MM.1S (cell line): ENCODE measurements at places on chromosomes 7 and 10.

DNA sequence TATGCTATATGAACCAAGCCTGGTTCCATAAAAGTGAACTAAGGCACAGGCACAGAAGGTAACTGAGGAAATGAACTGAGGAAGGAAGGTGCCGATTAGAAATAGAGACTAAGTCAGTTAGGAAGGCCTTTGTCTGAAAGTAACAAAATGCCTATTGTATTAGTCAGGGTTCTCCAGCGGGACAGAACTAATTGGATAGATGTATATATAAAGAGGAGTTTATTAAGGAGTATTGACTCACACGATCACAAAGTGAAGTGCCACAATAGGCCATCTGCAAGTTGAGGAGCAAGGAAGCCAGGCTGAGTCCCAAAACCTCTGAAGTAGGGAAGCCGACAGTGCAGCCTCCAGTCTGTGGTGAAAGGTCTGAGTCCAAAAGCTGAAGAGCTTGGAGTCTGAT is 13.9 kb upstream of the PLXNA4 start:
- no peak overlapping the region for H3K27ac ChIP-seq
- H3K4me3 ChIP-seq = no peak overlapping the region
- no peak for DNase-seq
- no peaks in the 10 kb centered on the region for H3K36me3 ChIP-seq

DNA sequence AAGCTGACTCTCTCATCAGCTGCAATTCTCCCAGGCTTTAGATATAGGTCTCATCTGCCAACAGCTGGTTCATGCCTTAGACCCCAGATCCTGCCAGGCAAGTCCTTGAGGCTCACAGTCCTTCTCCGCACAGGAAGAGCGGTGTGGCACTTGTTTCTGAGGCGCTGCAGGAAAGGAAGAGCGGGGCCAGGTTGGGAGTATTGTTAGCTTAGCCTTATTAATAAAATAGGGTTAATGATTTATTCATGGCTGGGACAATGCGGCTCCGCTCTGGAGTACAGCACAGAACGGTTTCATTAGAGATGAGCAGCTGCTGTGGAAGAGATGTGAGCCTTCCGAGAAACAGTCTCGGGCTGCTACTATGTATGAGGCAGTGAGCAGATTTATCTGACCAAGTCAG is 78.1 kb downstream of the FZD1 start:
- no peaks in the 10 kb centered on the region for H3K4me1 ChIP-seq
- no peak for DNase-seq
- H3K4me3 ChIP-seq = no peak overlapping the region
- H3K36me3 ChIP-seq = no peaks in the 10 kb centered on the region

GRCh38 chr7:3242398-3242972 is 58.6 kb upstream of the SDK1 start:
- DNase-seq = no peak
- H3K27me3 ChIP-seq = no peaks in the 10 kb centered on the region; the same call in 1 of the 2 replicates

- H3K27ac ChIP-seq = no peak overlapping the region
- DNase-seq = peak; percentile 81
These were observed 14.4 kb upstream of the AHCYL2 start for GRCh38 chr7:129210256-129210988.

DNA sequence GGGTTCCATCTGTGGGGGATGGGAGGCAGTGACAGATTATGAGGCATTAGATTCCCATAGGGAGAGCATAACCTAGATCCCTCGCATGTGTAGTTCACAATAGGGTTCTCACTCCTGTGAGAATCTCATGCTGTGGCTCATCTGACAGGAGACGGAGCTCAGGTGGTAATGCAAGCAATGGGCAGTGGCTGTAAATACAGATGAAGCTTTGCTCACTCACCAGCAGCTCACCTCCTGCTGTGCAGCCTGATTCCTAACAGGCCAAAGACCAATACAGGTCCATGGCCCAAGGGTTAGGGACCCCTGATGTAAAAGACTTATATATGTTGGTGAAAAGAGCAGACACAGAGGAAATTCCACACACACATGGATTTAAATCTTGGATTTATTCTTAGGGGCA is 370.2 kb downstream of the NRG3 start:
- no peak overlapping the region for H3K27ac ChIP-seq
- no peaks in the 10 kb centered on the region for H3K27me3 ChIP-seq
- H3K36me3 ChIP-seq = no peaks in the 10 kb centered on the region

- H3K27ac ChIP-seq = no peak overlapping the region
- H3K4me1 ChIP-seq = no peaks in the 10 kb centered on the region
- H3K36me3 ChIP-seq = no peaks in the 10 kb centered on the region
- H3K27me3 ChIP-seq = no peaks in the 10 kb centered on the region
These were observed 102.6 kb downstream of the TPST1 start for GRCh38 chr7:66307591-66308215.

GRCh38 chr7:154424350-154424749 is 372.2 kb downstream of the DPP6 start:
- no peaks in the 10 kb centered on the region for H3K27me3 ChIP-seq
- no peaks in the 10 kb centered on the region for H3K4me1 ChIP-seq
- no peak overlapping the region for H3K4me3 ChIP-seq

DNA sequence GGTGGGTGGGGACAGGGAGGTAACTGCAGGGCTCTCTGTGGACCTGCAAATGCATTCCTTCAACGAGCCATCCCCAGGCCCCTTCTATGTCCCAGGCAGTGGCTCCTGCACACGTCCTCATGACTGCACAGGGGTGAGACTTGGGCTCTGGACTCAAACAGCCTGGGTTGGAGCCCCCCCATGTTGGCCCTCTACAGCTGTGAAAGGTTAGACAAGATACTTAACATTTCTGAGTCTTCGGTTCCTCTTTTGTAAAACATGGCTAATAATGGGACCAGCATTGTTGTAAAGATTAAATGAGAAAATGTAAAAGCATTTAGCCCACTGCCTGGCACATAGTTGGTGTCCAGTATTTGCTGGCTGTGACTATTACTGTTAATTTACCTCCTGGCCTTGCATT is 41.8 kb downstream of the CHST3 start:
- no peaks in the 10 kb centered on the region for H3K4me1 ChIP-seq
- H3K36me3 ChIP-seq = no peaks in the 10 kb centered on the region
- H3K27ac ChIP-seq = no peak overlapping the region
- no peak for DNase-seq
- H3K27me3 ChIP-seq = no peaks in the 10 kb centered on the region

DNA sequence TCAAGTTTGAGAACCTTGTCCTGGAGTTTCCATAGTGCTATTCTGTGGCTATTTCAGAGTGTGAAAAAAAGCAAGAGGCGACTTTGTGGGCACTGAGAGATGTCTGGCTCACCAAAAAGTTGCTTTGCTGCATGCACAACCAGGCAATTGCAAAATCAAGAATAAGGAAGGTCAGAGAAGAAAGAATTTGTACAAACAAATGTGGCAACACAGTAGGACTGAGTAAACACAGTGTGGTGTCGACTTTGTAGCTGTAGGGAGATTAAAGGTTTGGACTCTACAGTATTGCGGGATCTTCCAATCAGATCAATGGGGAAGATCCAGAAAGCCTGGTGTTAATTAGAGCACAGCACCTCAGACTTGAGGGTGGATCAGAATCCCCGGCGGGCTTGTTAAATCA is 88.1 kb upstream of the PLPP4 start:
- DNase-seq = no peak
- H3K36me3 ChIP-seq = no peaks in the 10 kb centered on the region
- H3K4me1 ChIP-seq = no peaks in the 10 kb centered on the region
- no peak overlapping the region for H3K4me3 ChIP-seq
- no peak overlapping the region for H3K27ac ChIP-seq
- no peaks in the 10 kb centered on the region for H3K27me3 ChIP-seq

- H3K36me3 ChIP-seq = no peaks in the 10 kb centered on the region
- H3K27ac ChIP-seq = no peak overlapping the region
- DNase-seq = no peak
- H3K27me3 ChIP-seq = no peaks in the 10 kb centered on the region
These were observed 24.4 kb downstream of the CACNA2D1 start for GRCh38 chr7:82419200-82419599.

DNA sequence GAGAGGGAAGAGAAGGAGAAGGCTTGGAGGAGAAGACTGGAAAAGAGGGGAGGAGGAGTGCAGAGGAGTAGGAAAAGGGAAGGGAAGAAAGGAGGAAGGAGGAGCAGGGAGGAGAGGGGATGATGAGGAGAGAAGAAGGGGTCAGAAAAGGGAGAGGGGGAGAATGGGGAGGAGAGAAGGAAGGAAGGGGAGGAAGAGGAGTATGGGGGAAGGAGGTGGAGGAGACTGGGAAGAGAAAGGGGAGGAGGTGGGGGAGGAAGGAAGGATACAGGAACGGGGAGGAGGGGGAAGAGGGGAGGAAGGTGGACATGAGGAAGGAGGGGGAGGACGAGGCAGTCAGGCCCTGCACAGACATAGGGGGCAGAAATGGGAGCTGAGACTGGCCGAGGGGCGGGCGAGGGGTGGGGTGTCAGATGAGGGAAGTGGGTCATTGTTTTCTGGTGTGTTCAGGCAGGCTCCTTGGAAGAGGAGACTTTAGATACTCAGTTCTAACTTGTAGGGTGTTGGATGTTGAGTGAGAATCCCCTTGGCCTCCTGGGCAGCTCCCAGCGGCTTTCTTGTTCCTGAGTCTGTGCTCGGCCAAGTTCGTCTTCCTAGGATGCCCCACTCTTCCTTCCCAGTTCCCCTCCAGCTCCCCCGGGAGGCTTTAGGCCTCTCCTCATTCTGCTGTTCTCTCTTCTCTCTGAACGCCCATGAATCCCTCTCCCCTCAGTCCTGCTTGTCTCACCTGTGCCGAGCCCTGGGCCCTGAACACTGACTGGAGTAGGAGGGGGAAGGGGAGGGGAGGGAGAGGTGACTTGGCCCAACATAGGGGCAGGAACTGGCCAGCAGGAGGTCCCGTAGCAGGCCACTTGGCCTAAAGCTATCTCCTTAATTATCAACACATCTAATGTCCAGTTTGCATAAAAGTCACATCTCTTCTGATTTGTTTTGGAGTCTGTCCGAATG is 12.8 kb upstream of the CRHR2 start:
- H3K4me3 ChIP-seq = no peak overlapping the region
- no peaks in the 10 kb centered on the region for H3K36me3 ChIP-seq
- no peak overlapping the region for H3K27ac ChIP-seq
- H3K27me3 ChIP-seq = no peaks in the 10 kb centered on the region
- H3K4me1 ChIP-seq = no peaks in the 10 kb centered on the region
- DNase-seq = no peak

DNA sequence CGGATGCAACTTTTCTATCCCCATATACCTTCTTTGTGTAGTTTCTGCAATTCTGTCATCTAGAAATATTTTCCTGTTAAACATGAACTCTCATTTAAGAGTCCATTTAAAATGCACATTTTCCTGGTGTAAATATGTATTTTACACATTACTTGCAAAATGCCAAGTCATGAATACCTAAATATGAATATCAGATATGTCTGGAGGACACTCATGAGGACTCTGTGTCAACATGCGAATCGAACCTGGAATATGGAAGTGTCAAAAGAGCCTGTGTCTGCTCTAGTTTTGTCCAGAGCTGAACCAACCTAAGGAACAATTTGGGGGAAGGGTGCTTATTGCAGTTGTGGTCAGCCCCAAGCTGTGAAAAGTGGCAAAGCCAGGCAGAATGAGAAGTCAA is 163.7 kb upstream of the CELF2 start:
- no peaks in the 10 kb centered on the region for H3K27me3 ChIP-seq
- no peak for DNase-seq
- no peak overlapping the region for H3K27ac ChIP-seq
- H3K4me3 ChIP-seq = no peak overlapping the region

DNA sequence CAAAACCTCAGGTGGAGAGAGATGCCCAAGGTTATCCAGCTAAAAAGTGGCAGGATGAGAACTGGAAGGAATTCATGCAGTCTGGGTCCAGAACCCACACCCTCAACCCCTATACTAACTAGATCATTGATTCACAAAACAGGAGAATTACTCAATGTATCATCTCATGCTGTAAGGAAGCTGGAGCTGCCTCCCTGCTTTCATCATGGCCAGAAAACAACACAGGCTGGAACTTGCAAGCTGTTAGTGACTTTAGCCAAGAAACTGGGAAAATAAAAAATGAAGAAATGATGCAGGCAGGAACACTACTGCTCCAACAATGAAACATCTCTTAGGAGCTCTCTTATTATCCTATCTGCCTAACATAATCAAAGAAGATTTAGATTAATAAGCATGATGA is 619.8 kb upstream of the CELF2 start:
- no peak overlapping the region for H3K27ac ChIP-seq
- DNase-seq = no peak
- H3K36me3 ChIP-seq = no peaks in the 10 kb centered on the region

DNA sequence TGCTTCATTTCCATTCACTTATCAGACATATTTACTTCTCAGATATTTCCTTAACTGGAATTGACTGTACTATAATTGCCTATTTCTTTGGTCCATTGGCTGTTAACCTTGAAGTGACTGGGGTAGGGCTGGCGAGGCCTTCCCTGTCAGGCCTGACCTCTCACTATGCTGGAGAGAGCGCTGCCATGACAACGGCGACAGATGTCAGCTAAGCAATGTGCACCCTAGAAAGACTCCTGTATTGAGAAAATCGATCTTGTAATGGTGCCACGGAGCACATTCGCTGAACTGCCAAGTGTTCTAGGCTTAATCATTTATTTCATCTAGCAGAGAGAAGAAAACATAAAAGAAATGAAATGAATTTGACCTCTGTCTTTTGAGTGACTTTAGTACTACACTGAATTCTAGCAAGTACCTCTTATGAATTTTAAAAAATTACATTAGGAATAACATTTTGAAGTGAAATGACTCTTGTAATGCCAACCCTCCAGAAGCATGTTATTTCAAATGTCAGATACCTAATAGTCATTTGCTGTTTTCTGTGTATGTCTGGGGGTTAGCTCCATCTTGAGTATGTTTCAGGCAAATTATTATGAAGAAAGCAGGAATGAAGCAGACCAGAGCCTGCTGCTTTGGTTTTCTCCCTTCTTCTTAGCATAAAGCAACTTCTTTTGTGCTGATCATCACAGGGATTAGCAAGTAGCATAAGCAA is 148.0 kb downstream of the SNX10 start:
- H3K4me1 ChIP-seq = no peaks in the 10 kb centered on the region
- no peaks in the 10 kb centered on the region for H3K36me3 ChIP-seq
- H3K4me3 ChIP-seq = no peak overlapping the region
- DNase-seq = no peak
- no peak overlapping the region for H3K27ac ChIP-seq

GRCh38 chr10:106615081-106615480 is 549.4 kb downstream of the SORCS1 start:
- no peaks in the 10 kb centered on the region for H3K27me3 ChIP-seq
- no peaks in the 10 kb centered on the region for H3K36me3 ChIP-seq
- no peak overlapping the region for H3K4me3 ChIP-seq
- H3K4me1 ChIP-seq = no peaks in the 10 kb centered on the region
- H3K27ac ChIP-seq = no peak overlapping the region

GRCh38 chr10:34931216-34931615 is 116.1 kb upstream of the PARD3 start:
- DNase-seq = no peak
- no peak overlapping the region for H3K27ac ChIP-seq
- no peaks in the 10 kb centered on the region for H3K4me1 ChIP-seq
- no peaks in the 10 kb centered on the region for H3K36me3 ChIP-seq
- no peak overlapping the region for H3K4me3 ChIP-seq
- no peaks in the 10 kb centered on the region for H3K27me3 ChIP-seq

- H3K27ac ChIP-seq = peak overlapping the region; percentile 53; the same call in 1 of the 2 replicates
- H3K36me3 ChIP-seq = no peaks in the 10 kb centered on the region
- no peaks in the 10 kb centered on the region for H3K27me3 ChIP-seq
- no peak overlapping the region; the same call in 1 of the 2 replicates for H3K4me3 ChIP-seq
- H3K4me1 ChIP-seq = peaks cover 12% of the 10 kb centered on the region
These were observed 13.6 kb downstream of the NKX1-2 start for GRCh38 chr10:124436191-124436638.
